ENCODE measurements at places on chromosomes 6 and 20. TPM values are rescaled to one million over a fixed set of nuclear protein-coding genes. Genes with fewer than 3 reads are reported as not detected.

DNA sequence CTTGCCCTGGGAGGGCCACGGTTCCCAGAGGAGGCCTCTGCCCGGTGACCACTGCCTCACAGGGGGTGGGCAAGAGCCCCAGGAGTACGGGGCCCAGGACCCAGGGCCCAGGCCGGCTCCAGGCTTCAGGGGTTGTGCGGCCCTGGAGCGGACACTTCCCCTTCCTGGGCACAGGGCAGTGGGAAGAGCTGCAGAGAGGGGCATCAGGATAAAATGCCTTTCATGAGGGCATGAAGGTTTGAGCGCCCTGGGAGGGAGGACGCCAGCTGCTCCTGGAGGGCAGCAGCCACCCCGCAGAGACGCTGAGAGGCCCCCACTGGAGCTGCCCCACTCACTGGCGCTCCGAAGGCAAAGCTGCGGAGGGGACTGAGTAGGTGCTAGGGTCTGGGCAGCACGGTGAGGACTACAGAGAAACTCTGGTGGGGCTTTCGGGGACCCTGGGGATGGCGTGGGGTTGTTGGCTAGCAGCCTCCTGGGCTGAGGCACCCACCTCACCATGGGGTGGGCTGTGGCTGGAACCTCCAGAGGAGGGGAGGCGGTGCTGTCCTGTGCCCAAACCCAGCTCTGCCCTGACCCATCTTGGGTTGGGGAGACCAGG lies 10.4 kb downstream of the LAMA5 start:
- DNase-seq, result peak; percentile 59

Gene CAGE1
- polyA plus RNA-seq, result 0.16 TPM

Gene TBP
- polyA plus RNA-seq, result 23.3 TPM

DNA sequence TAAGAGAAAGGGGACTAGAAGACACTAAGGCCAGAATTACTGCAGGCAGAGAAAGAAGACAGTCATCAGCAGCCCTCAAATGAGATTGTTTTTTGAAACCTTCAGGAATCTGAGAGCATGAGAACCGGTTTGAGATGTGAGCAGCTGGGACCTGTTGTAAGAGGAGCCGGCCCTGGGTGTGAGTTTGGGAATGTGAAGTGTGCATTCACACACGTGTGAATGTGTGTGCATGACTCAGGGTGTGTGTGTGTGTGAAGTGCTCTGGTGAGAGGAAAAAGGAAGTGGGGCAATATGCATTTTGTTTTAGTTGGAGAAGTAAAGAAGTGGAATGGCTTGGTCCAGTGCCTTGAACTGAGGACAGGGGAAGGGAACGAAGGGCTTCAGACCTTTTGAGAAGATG lies 4.3 kb downstream of the SCUBE3 start:
- no peak for DNase-seq

Gene AVP
- polyA plus RNA-seq, result not detected

DNA sequence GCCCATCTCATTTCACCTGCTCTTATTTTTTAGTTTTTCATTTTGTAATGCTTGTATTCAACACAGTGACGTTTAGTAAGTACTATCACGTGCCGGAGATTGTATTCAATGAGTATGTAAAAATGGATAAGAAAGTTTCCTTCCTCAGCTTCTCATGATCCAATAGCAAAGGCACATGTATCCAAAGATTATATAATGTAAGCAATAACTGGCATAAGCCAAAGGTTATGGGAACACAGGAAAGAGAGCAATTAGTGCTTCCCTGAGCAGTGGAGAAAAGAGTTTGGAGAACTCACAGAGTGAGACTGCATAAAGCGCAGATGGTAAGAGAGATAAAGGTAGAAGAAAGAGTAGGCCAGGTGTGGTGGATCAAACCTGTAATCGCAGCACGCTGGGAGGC lies 21.8 kb upstream of the LTV1 start:
- no peak for DNase-seq

GRCh38 chr6:158029668-158030230 lies 48.1 kb downstream of the SYNJ2 start:
- DNase-seq, result no peak

Gene OR2H2
- 0.30 TPM for polyA plus RNA-seq

All from left lung (tissue), 14 donors.